Activated CD8-positive, alpha-beta T cell treated with anti-CD3 and anti-CD28 coated beads for 36 hours (primary cell): ENCODE measurements at places on chromosomes 7 and 10. TPM values are rescaled to one million over a fixed set of nuclear protein-coding genes. Genes with fewer than 3 reads are reported as not detected.

DNA sequence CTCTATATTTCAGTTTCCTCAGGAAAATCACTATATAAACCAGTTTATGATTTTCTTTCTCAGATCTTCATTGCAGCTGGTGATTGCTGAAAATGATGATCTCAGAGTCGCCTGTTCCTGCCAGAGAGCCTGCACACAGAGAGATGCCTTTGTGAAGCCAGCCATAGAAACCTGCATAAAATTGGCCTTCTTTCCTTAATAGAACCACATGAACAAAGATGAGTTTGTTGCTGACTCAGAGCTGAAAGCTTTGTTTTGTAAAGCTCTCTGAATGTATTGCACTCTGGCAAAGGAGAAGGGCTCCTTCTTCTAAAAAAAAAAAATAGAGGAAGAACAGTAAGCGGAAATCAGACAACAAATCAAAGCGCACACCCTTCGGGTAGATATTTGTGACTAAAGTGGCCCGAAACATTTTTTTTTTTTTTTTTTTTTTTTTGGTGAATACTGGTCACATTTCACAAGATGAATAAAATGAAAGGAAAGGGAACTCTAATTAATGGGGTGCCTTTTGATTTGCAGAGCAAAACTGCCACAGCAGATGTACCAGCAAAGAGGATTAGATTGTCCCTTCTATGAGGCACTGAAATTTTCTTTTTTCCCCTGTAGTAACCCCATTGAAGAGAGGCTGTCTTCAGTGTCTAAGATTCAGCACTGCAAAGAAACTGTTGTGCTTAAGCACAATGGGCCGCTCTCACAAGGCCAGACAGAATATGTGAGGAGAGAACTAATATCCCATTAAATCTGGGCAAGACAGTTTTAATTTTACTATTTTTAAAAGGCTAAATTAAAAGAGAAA is 75.1 kb upstream of the PTPRZ1 start:
- no peak overlapping the region for H3K4me3 ChIP-seq
- DNase-seq, result no peak
- H3K27me3 ChIP-seq, result no peaks in the 10 kb centered on the region
- H3K4me1 ChIP-seq, result no peaks in the 10 kb centered on the region
- H3K27ac ChIP-seq, result no peak overlapping the region

DNA sequence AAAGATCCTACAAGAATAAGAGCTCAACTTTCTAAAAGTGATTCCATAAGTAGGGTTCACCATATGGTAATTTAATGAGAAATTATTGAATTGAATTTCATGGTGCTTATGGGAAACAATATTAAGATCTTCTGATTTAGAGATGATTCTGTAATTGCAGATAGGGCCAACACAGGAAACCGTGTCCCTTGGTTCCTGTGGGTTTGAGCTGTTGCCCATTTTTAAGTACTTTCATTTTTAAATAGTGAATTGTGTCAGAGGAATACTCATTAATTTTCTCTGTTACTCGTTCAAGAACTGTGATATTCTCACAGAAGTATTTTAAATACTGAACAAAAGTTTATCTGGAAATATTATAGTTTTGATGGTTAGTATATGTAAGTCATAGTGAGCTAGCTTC is 129.2 kb downstream of the SRI start:
- H3K4me3 ChIP-seq, result no peak overlapping the region
- no peaks in the 10 kb centered on the region for H3K27me3 ChIP-seq
- H3K36me3 ChIP-seq, result no peaks in the 10 kb centered on the region
- H3K4me1 ChIP-seq, result peaks cover 13% of the 10 kb centered on the region
- no peak overlapping the region for H3K27ac ChIP-seq

DNA sequence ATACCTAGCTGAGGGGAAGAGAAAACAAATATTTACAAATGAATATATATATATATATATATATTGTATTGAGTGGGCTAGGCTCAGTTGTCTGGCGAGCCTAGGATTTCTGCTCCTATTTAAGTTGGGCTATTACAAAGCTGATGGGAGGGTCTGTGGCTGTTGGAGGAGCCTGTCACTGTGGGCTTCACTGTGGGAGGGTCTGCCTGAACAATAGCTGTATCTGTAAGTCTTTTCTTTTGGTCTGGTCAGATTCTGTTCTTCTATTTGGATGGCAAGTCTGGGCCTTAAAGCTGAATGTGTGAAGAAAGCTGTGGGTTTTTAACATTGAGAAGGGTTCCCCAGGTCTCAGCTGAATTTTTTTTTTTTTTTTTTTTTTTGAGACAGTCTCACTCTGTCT is 220.6 kb upstream of the LYZL1 start:
- no peaks in the 10 kb centered on the region for H3K36me3 ChIP-seq
- no peak overlapping the region for H3K27ac ChIP-seq
- H3K4me3 ChIP-seq, result no peak overlapping the region
- peaks cover 5% of the 10 kb centered on the region for H3K27me3 ChIP-seq
- no peaks in the 10 kb centered on the region for H3K4me1 ChIP-seq

GRCh38 chr10:51095444-51095843 is 21.2 kb downstream of the PRKG1 start:
- no peaks in the 10 kb centered on the region for H3K27me3 ChIP-seq
- H3K36me3 ChIP-seq, result no peaks in the 10 kb centered on the region
- DNase-seq, result no peak
- no peak overlapping the region for H3K27ac ChIP-seq
- no peak overlapping the region for H3K4me3 ChIP-seq
- H3K4me1 ChIP-seq, result no peaks in the 10 kb centered on the region

The OR9A2 gene
- total RNA-seq, result not detected

The PNLIPRP3 gene
- not detected for total RNA-seq

The SH3PXD2A gene
- 7.4 TPM for total RNA-seq

The SCIN gene
- not detected for total RNA-seq

The LIPJ gene
- total RNA-seq, result not detected

DNA sequence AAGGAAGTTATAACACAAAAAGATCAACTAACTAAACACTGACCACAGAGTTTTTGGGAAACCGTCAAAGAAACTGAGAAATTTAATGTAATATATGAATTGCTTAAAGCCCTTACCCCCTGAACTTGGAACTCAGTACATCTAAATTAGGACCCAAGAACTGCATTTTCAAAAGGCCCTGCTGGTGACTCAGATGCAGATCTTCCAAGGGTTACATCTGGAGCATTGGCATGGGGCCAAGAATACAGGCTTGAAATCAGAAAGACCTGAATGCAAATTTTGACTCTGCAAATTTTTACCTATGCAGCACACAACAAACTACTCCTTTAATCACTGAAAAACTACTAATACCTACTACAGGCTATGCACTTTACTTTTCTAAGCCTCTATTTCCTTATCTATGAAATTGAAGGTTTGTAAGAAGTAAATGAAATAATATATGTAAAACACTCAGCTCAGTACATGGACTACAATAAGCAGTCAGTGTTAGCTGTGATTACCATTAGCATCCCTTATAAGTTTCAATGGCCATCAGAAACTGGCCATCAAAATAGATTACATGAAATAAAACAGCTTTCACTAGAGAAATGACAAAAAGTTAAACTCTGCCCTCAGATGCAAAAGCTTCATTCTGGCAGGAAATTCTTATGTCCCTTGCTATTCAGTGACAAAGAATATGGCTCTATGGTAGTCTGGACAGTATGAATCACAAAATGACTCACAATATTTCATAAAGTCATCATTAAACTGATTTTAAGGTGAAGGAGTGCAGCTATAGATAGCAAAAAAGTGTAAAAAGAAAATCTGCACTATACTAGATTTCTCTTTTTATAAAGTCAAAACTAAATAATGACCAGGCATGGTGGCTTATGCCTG is 43.6 kb downstream of the NSUN6 start:
- H3K27me3 ChIP-seq, result no peaks in the 10 kb centered on the region
- no peaks in the 10 kb centered on the region for H3K4me1 ChIP-seq
- DNase-seq, result peak; percentile 15
- H3K4me3 ChIP-seq, result no peak overlapping the region

The SLC25A13 gene
- 9.0 TPM for total RNA-seq

- peak overlapping the region; percentile 59 for H3K4me3 ChIP-seq
- H3K4me1 ChIP-seq, result peaks cover 35% of the 10 kb centered on the region
- H3K27me3 ChIP-seq, result peaks cover 3% of the 10 kb centered on the region
- no peaks in the 10 kb centered on the region for H3K36me3 ChIP-seq
- peak overlapping the region; percentile 53 for H3K27ac ChIP-seq
These were observed 68.0 kb upstream of the SAMD8 start for GRCh38 chr10:75043256-75044131.

DNA sequence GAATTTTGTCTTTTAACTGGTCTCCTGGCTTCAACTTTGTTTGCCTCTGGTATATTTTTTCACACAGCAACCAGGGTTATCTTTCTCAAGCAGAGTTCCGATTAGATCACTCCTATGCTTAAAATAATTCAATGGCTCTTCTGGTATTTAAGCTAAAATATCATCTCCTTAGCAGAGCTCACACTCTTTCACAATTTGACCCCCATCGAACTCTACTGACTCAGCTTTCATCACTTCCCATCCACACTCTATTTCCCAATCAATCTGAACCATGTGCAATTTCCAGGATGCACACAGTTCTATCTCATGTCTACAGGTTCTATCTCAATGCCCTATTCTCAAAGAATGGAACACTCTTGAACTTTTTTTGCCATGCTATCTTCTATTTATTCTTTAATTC is 809.5 kb downstream of the GRID1 start:
- no peak overlapping the region for H3K4me3 ChIP-seq
- peaks cover 2% of the 10 kb centered on the region for H3K27me3 ChIP-seq
- no peaks in the 10 kb centered on the region for H3K36me3 ChIP-seq
- H3K4me1 ChIP-seq, result no peaks in the 10 kb centered on the region

The KLF14 gene
- not detected for total RNA-seq

DNA sequence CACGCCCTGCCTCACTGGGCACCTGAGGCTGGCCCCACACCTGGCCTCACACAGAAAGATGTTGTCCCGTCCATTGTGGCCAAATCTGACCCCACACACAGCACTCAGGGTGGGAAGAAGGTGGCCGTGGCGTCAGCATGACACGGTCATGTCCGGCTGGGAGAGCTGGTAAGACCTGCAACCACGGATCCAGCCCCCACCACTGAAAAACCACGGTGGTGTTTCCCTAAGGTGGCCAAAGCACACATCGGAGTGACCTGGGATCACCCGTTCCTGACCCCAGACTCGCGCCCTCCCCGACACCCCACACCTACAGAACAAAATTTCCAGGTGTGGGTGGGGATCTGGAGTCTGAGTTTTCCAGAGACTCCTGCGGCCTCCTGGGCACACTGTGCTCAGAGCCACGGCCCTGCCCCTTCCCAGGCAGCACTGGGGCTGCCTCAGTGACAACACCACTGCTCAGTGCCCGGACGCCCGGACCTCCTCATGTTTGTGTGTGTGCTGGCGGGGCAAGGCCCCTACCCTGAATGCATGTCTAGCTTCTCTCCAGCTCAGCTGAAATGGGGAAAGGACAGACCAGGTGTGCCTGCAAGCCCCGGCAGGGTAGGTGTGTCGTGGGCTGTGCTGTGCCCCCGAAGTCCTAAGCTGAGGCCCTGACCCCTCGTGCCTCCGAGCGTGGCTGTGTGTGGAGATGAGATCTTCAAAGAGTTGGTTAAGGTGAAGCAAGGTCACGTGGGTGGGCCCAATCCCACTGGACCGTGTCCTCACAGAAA is 36.1 kb downstream of the STK32C start:
- no peaks in the 10 kb centered on the region for H3K36me3 ChIP-seq
- H3K4me3 ChIP-seq, result no peak overlapping the region
- peaks cover 8% of the 10 kb centered on the region for H3K4me1 ChIP-seq
- DNase-seq, result no peak
- no peak overlapping the region for H3K27ac ChIP-seq
- no peaks in the 10 kb centered on the region for H3K27me3 ChIP-seq
